ENCODE measurements at places on chromosomes 5 and 9.

DNA sequence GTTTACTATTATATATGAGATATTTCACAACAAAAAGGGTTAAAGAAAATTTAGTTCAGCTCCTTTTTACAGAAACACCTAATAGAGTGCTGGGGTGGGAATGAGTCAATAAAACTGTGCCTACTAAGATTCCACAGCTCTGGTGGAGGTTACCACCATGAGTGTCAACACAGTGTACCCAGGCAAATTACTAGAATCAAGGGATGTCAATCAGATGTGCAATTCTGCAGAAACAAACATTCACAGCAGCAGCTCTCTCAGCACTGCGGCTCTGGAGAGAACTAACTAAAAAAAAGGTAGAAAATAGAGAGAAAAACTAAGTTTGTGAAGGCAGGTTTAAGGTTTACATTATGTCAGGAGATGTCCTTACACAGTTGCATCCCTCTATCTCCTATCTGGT, 1313.0 kb downstream of the MAT2B start:
- DNase-seq = no peak
- H3K36me3 ChIP-seq = no peaks in the 10 kb centered on the region
- H3K27ac ChIP-seq = no peak overlapping the region
- no peak overlapping the region for H3K4me3 ChIP-seq
- no peaks in the 10 kb centered on the region for H3K4me1 ChIP-seq

DNA sequence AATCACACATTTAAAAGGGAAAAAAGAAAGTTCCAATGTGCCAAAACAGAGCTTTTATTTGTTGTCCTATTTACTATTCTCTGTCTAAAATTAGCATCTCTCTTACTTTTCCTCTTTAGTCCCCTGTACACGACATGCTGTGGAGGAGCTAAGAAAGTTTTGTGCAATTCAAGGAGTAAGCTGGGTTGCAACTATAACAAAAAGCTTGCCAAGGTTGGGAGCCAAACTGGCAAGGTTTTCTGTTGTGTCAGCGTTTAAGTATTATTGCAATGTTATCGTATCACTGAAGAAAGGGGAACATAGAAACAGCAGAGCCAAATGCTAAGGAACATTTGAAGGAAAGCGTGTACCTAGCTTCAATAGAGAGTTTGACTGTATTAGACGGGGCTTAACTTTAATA, 680.8 kb downstream of the CETN3 start:
- peak; percentile 60 for DNase-seq
- no peaks in the 10 kb centered on the region for H3K27me3 ChIP-seq
- no peaks in the 10 kb centered on the region for H3K4me1 ChIP-seq
- H3K4me3 ChIP-seq = no peak overlapping the region
- H3K36me3 ChIP-seq = no peaks in the 10 kb centered on the region

GRCh38 chr5:154319736-154320135, 126.1 kb upstream of the SAP30L start:
- peaks cover 10% of the 10 kb centered on the region for H3K4me1 ChIP-seq
- no peak overlapping the region for H3K27ac ChIP-seq
- H3K36me3 ChIP-seq = no peaks in the 10 kb centered on the region
- H3K27me3 ChIP-seq = no peaks in the 10 kb centered on the region
- no peak for DNase-seq

- no peak for DNase-seq
- H3K4me1 ChIP-seq = no peaks in the 10 kb centered on the region
- H3K27me3 ChIP-seq = no peaks in the 10 kb centered on the region
- H3K4me3 ChIP-seq = no peak overlapping the region
- H3K36me3 ChIP-seq = no peaks in the 10 kb centered on the region
Observed at GRCh38 chr5:162852134-162852533, 585.3 kb upstream of the CCNG1 start.

DNA sequence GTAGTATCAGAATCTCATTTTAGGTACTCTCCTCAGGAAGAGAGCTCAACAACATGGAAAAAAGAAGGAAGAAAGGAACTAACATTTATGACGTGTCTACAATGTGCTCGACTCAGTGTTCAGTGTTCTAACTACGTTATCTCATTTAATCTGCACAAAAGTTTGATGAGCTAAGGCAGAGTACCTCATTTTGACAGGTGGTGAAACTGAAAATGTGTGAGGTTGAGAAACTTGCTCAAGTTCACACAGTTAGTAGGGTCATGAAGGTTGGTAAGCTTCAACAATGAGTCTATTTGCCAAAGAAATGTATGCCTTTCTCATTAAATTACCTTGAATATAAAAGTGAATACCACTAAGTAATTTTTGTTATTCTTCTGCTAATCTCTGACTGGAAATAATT, 165.1 kb downstream of the CAAP1 start:
- H3K27me3 ChIP-seq = no peaks in the 10 kb centered on the region
- H3K4me1 ChIP-seq = no peaks in the 10 kb centered on the region
- no peaks in the 10 kb centered on the region for H3K36me3 ChIP-seq
- no peak overlapping the region for H3K27ac ChIP-seq
- no peak for DNase-seq
- H3K4me3 ChIP-seq = no peak overlapping the region

DNA sequence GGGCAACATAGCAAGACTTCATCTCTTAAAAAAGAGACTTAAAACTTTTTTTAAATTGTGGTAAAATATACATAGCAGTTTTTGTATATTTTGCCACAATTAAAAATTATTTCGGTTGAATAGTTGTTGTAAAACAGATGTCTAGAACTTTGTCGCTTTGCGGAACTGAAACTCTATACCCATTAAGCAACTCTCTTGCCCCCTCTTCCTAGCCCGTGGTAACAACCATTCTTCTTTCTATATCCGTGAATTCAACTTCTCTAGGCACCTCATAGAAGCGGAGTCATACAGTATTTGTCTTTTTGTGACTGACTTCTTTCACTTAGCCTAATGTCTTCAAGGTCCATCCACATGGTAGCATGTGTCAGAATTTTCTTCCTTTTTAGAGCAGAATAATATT, 43.3 kb downstream of the SPARC start:
- H3K27ac ChIP-seq = no peak overlapping the region
- H3K27me3 ChIP-seq = no peaks in the 10 kb centered on the region
- H3K4me3 ChIP-seq = no peak overlapping the region
- no peak for DNase-seq

GRCh38 chr5:179698935-179699615, at the start of gene CANX:
Gene CANX, plus strand, starts transcription at chr5:179698967. Its CDS starts 6,715 bp downstream, at chr5:179705682.
- no peak for DNase-seq
- H3K27me3 ChIP-seq = no peaks in the 10 kb centered on the region
- peak within 1 kb of the TSS; percentile 80 for H3K4me3 ChIP-seq
- H3K4me1 ChIP-seq = peaks cover 18% of the 10 kb centered on the region

DNA sequence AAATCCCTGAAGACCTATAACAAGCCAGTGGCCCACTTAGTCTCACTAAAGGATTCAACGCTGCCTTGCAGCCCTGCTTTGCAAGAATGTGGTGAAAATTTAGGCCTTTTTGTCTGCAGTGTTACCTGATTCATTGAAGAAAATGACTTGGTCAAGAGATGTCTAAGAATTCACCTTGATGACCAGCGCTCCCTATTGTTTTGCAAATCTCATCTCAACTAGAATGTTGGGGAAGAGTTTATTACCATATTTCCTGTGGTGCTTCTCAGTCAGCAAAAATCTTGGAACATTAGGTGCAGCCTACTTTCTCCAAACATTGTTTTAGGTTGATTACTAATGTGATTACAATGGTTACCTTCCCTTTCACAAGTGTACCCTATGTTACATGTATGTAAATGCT, 53.5 kb downstream of the PLK2 start:
- no peak overlapping the region for H3K27ac ChIP-seq
- no peak for DNase-seq
- H3K4me3 ChIP-seq = no peak overlapping the region
- no peaks in the 10 kb centered on the region for H3K4me1 ChIP-seq
- no peaks in the 10 kb centered on the region for H3K27me3 ChIP-seq

GRCh38 chr5:42988568-42988967, 51.6 kb downstream of the ANXA2R start:
- no peak overlapping the region for H3K27ac ChIP-seq
- no peak overlapping the region for H3K4me3 ChIP-seq
- no peaks in the 10 kb centered on the region for H3K36me3 ChIP-seq
- no peaks in the 10 kb centered on the region for H3K4me1 ChIP-seq
- no peak for DNase-seq

DNA sequence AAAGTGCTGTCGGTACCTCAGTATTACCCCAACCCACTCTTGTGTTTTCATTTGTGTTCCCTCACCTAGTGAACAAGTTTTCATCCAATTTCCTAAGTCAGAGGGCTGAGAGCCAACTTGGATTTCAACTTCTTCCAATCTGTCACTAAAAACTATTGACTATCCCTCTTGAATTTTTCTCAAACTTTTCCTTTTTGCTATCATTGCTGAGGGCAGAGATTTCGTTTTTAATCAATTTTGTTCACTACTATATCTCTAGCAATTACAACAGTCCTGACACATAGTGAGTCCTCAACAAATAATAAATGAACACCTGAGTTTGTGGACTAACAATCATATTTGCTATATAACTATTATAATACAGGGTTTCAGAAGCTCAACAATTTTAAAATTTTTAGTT, 29.0 kb downstream of the MEIKIN start:
- no peaks in the 10 kb centered on the region for H3K36me3 ChIP-seq
- no peak overlapping the region for H3K4me3 ChIP-seq
- no peaks in the 10 kb centered on the region for H3K27me3 ChIP-seq
- no peaks in the 10 kb centered on the region for H3K4me1 ChIP-seq

GRCh38 chr9:111740739-111741138, 54.0 kb downstream of the SHOC1 start:
- DNase-seq = peak; percentile 21
- no peaks in the 10 kb centered on the region for H3K36me3 ChIP-seq
- H3K4me3 ChIP-seq = no peak overlapping the region
- H3K27me3 ChIP-seq = no peaks in the 10 kb centered on the region

- no peaks in the 10 kb centered on the region for H3K4me1 ChIP-seq
- H3K36me3 ChIP-seq = no peaks in the 10 kb centered on the region
- H3K4me3 ChIP-seq = no peak overlapping the region
- H3K27ac ChIP-seq = no peak overlapping the region
- H3K27me3 ChIP-seq = no peaks in the 10 kb centered on the region
Observed at GRCh38 chr5:28766565-28767158, 1728.3 kb upstream of the CDH9 start.

DNA sequence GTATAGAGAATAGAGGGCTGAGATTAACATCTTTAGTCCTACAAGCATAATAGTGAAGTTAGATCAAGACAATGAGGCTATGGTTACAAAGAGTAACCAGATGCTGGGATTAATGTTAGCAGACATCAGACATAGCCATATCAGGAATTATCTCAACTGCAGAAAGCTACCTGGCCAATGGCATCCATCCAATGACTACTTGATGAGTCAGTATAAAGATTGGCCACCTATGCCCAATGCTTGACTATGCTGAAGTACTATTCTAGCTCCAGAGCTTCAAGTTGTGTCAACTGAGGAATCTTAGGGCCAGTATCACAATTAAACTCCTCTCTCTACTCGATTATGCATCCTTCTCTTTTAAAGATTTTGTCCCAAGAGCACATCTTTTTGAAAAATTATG, 541.4 kb downstream of the PRELID2 start:
- no peak overlapping the region for H3K4me3 ChIP-seq
- H3K36me3 ChIP-seq = no peaks in the 10 kb centered on the region
- H3K27ac ChIP-seq = no peak overlapping the region
- no peaks in the 10 kb centered on the region for H3K4me1 ChIP-seq
- no peak for DNase-seq
- no peaks in the 10 kb centered on the region for H3K27me3 ChIP-seq

DNA sequence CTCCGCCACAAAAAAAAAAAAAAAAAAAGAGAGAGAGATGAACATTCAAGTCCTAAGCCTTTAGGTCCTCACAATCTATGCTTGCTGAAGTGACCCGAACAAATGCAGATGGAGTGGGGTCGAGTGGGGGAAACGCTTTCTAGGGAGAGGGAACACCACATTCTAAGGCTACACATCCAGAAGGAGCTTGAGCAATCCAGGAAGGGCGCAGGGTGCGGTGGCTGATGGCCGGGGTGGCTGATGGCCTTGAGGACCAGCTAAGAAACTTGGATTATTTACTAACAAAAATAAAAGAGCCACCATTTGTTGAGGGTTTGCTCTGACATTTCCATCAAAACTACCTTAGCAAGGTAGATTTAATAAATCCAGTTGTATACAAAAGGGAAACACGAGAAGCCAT, 764 bp upstream of the BNIP1 start:
- H3K27ac ChIP-seq = no peak overlapping the region
- no peak overlapping the region for H3K4me3 ChIP-seq
- no peaks in the 10 kb centered on the region for H3K4me1 ChIP-seq
- no peaks in the 10 kb centered on the region for H3K27me3 ChIP-seq
- DNase-seq = no peak
- no peaks in the 10 kb centered on the region for H3K36me3 ChIP-seq

DNA sequence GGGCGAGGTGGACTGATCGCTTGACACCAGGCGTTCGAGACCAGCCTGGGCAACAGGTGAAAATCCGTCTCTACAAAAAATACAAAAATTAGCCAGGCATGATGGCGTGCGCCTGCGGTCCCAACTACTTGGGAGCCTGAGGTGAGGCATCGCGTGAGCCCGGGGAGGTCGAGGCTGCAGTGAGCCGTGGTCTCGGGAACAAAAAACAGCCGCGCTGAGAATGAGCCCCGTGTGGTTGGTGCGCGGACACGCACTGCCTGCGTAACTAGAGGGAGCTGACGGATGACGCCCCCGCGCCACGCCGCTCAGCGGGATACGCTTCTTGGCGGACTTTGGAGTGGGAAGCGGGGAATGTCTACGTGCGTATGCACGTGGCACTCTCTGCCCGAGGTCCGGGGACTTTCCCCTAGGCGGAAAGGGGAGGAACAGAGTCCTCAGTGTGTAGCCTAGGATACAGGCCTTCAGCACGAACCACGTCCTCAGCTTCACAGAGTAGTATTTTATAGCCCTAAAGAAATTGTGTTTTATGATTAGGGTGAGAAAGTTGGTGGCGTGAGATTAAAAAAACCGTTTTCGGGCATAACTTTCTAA, at the start of gene RMRP:
Gene RMRP, minus strand, starts transcription at position 474 of the 591 bp plus-strand sequence.
- H3K36me3 ChIP-seq = no peaks in the 10 kb centered on the region
- H3K27me3 ChIP-seq = no peaks in the 10 kb centered on the region
- peak; percentile 97 for DNase-seq
- peak within 1 kb of the TSS; percentile 94 for H3K27ac ChIP-seq
- peaks cover 13% of the 10 kb centered on the region for H3K4me1 ChIP-seq

DNA sequence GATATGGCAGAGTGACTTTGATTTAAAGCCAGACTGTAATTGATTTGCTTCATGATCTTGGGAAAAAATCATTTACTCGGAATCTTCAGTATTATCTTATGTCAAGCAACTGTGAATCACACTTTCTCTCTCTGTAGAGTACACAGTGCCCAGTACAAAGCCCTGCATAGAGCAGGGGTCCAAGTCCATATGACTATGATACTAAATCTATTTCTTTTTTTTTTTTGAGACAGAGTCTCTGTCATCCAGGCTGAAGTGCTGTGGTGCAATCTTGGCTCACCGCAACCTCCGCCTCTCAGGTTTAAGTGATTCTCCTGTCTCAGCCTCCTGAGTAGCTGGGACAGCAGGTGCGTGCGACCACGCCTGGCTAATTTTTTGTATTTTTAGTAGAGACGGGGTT, 194.8 kb upstream of the SEMA6A start:
- H3K4me3 ChIP-seq = no peak overlapping the region
- no peaks in the 10 kb centered on the region for H3K36me3 ChIP-seq
- H3K27ac ChIP-seq = no peak overlapping the region
- H3K27me3 ChIP-seq = no peaks in the 10 kb centered on the region

DNA sequence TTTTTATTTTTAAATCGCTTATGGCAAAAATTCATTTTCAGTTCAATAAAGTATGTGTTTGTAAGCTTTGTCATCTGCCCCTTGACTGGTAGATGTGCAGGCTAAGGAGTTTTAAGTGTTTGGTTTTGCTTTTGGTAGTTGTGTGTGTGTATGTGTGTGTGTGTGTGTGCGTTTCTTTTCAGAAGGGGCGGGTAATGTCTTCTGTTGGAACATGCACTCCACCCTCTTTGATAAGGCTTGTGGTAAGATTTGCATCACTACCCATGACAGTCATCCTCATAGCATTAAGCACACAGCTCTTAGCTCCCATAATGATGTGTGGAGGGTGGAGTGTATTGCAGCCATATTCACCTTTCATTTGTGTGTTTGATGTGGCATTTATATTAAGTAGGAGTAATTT, 92.1 kb upstream of the FSD1L start:
- H3K27ac ChIP-seq = no peak overlapping the region
- no peaks in the 10 kb centered on the region for H3K4me1 ChIP-seq
- no peaks in the 10 kb centered on the region for H3K36me3 ChIP-seq

Data from testis (tissue), 5 donors.